ENCODE measurements at places on chromosomes 1 and 21.

GRCh38 chr1:230808281-230808872 is 59.9 kb downstream of the C1orf198 start:
- no peak for DNase-seq

- no peak for DNase-seq
Observed at GRCh38 chr1:112589766-112590165, 29.2 kb downstream of the ST7L start.

GRCh38 chr1:211783266-211783665 is 47.3 kb downstream of the LPGAT1 start:
- no peak for DNase-seq

GRCh38 chr1:2144501-2145090 is 50.0 kb downstream of the FAAP20 start:
- no peak for DNase-seq
